ENCODE measurements at places on chromosomes 3 and 15. TPM values are rescaled to one million over a fixed set of nuclear protein-coding genes. Genes with fewer than 3 reads are reported as not detected.

Gene LPP
- 180 TPM for total RNA-seq

- DNase-seq: no peak
Measured at GRCh38 chr3:161069511-161070251, 35.5 kb downstream of the B3GALNT1 start.

DNA sequence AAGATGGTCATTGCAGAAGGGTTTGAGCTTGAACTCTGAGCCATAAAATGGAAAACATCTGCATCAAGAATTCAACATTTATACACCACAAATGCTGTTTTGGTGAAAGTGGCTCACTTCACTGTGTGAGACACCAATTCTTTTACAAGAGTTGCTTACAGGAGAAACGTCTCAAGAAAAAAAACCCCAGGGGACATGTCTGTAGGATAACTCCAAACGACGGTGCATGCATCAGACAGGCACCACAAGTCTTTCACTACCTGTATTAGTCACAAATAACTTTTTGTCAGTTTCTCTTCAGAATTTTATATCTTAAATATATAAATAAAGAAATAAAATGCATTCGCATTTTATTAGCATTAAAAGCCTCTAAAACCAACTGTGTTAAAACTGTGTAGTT, 164.3 kb downstream of the EFHB start:
- DNase-seq: no peak

DNA sequence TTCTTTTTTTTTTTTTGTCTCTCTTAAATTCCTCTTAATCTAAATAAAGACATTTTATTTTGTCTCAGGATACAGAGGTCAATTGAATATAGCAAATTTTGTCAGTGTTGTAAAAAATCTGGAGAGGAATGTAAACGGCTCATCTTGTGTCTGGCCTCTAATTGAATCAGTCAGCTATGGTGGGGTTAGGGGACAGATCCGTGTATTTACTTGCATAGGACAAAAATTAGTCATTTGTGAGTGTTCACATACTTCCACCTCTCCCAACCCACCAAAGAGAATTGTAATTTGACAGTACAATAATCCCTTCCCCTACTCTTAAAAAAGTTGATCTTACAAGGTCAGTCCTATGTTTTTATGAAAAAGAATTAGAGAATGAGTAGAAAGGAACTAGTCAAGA, 18.3 kb downstream of the PPARG start:
- no peak for DNase-seq

Measured in lower lobe of right lung (tissue), 2 donors.